Fibroblast of skin of left biceps (primary cell): ENCODE measurements at places on chromosomes 12 and 14.

- no peak for DNase-seq
Measured at GRCh38 chr14:85619851-85620250, 89.9 kb downstream of the FLRT2 start.

DNA sequence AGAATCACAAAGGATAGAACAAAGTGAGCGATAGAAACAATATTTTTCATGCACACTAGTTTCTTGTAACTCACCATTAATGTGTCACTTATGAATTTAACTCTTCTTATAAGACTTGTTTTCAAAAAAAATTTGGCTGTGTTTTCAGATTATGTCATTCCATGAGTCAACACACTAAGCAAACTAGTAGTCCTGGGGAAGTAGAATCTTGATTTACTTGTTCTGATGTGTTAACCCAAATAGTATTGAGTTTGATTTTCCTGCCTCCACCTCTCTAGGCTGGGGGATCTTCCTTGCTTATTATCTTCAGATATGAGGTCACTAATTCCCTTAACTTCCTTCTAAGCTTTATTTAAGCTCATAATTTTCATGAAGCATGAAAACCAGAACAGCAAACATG lies 151.0 kb upstream of the SEL1L start:
- DNase-seq = no peak

DNA sequence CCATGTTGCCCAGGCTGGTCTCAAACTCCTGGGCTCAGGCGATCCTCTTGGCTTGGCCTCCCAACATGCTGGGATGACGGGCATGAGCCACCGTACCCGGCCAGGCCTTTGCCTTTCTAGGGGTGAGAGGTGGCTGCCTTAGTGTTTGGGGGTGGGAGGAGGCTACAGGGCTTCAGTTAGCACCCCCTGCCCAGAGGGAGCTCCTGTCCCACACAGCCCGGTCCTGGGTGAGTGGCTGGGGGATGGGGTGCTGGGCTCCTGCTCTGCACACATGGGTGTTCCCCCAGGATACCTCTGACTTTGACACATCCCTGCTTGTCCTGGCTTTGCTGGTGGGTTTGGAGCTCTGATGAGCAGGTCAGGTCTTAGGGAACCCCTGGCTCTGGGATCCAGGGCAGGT lies 9.9 kb downstream of the ULK1 start:
- no peak for DNase-seq

- DNase-seq = no peak
Measured at GRCh38 chr12:31853977-31854376, 105.2 kb upstream of the RESF1 start.

DNA sequence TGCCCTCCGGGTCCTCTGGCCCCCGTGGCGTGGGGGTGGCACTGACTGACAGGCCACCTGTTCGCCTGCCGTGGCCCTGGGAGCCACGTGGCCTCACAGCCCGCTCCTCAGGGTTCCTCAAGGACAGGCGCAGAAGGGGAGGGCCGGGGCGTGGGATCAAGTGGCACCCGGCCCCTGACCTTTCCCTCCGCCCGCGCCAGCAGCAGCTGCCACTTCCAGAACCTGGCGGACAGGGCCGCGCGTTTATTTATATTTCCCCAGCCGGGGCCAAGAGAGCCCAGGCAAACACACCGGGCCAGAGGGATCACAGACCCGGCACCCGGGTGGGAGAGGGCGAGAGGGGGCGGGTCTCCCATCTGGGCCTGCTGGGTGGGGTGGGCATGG lies 92.6 kb downstream of the RFLNA start:
- DNase-seq = no peak

DNA sequence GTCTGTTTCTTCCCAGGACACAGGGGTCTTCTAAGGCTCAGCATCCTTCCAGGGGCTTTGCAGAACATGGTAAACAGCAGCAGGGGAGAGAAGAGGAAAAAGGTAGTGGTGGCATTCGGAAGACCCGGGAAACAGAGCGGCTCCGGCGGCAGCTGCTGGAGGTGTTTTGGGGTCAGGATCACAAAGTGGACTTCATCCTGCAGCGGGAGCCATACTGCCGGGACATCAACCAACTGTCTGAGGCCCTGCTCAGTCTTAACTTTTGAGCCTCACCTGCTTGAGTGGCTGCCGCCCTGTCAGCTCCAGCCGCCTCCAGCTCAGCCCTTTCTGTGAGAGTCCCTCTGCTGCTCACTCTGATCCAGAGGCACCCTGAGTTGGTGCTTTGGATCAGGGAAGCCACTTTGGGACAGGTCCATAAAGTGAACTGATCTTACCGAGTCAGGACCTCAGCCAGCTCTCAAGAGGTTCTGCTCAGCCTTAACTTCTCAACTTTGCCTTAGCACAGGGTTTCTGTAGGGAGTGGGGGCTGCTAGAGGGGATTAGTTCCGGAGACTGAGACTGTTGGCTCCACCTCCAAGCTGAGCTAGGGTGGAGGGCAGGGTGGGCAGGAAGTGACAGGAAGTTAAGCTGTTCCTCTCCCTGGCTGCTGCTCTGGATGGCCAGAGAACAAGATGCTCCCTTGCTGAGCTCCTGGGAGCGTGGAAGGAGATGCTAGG lies 5.4 kb downstream of the SDR39U1 start:
- DNase-seq = no peak

GRCh38 chr12:4261655-4262054 lies 11.9 kb upstream of the CCND2 start:
- no peak for DNase-seq

GRCh38 chr14:33642691-33643244 lies 308.1 kb downstream of the EGLN3 start:
- DNase-seq = peak; percentile 49

- DNase-seq = no peak
Measured at GRCh38 chr12:1497161-1497560, 97.2 kb downstream of the FBXL14 start.

DNA sequence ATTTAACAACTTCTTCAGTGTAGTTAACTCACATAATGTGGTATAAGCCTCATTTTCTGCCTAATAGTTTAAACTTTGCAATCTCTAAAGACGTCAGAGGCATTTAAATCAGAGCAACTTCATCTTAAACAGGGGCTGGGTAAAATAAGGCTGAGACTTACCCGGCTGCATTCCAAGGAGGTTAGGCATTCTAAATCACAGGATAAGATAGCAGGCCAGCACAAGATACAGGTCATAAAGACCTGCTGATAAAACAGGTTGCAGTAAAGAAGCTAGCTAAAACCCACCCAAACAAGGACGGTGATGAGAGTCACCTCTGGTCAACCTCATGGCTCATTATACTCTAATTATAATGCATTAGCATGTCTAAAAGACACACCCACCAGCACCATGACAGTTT lies 115.6 kb upstream of the PKP2 start:
- no peak for DNase-seq

- no peak for DNase-seq
Measured at GRCh38 chr12:58306266-58307000, 365.1 kb downstream of the ATP23 start.

DNA sequence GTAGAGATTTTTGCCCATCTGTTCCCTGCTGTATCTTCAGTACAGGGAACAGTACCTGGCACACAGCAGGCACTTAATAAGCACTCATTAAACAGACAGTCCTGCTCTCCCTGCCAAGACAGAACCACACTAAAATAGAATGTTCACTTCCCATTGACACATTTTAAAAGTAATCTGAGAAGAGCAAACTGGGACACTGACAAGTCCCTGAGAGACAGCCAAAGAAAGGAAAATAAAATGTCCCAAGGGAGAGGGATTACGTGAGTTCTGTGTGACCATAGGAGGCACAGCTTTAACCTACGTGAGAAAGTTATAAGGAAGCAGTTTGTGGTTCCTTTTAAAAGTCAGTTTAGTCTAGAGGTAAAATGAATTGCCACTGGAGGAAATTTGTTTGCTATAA lies 43.9 kb upstream of the SYCP3 start:
- no peak for DNase-seq

- no peak for DNase-seq
Measured at GRCh38 chr14:50516091-50516490, 16.3 kb downstream of the MAP4K5 start.

DNA sequence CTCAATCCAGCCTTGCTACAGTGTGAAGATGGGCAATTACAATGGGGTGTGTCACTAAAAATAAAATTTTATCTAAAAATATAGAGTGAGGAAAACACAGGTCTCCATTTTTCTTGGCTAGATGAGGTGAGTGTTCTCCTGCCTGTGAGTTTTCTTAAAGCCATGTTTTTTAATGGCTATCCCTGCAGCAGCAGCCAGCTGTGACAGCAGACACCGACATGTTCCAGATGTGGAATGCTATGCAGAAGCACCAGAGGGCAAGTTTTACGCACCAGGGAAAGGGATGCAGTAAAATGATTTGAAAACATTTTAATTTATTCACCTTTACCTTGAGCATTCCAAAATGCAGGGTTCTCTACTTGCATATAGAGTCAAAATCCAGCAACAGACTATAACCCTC lies 577.0 kb upstream of the STXBP6 start:
- DNase-seq = no peak

- DNase-seq = no peak
Measured at GRCh38 chr14:100381395-100382105, 58.4 kb downstream of the SLC25A47 start.

DNA sequence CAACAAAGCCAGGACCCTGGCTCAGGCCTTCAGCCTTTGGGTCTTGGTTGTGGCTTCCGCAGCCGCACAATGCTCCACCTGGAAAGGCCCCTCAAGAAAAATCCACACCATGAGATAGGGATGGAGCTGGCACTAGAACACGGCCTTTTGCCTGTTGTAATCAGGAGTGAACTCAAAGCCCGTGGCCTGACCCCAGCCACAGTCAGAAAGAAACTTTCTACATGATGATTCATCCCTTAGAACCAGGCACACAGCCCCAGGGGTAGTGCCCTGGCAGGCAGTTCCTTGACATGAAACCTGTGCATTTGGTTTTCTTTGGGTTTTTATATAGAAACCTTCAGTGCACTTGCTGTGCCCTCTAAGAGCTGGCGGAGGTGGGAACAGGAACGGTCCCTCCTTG lies 5.1 kb downstream of the CLMN start:
- DNase-seq = no peak

DNA sequence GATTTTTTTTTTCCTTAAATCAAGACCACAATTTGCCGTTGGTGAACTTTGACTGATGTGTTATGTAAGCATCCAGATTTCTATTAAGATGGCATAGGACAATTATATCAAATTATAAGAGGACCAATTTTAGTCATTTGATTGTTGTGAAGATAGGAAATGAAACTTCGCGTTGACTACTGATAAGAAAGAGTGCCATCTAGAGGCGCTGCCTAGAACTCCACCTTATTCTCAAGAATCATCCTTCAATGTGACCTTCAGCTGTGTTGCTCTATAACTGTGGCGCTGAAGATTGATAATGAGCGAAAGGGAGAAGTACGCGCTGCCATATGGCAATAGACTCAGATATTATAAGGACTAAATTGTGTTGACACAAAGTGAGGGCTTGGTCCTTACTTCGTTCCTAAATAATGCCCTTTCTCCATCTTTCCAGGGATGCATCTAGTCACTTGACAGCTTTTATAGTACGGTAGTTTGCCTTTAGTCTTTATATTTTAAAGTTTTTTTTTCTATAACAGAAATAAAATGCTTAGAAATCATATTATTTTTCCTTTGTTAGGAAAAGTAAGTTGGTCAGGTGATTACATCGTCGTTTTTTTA lies 350.8 kb upstream of the STXBP6 start:
- peak; percentile 5 for DNase-seq

GRCh38 chr14:92701826-92702225 lies 46.6 kb downstream of the LGMN start:
- no peak for DNase-seq

GRCh38 chr12:51505360-51506105 lies 80.9 kb downstream of the SLC4A8 start:
- peak; percentile 46 for DNase-seq

- no peak for DNase-seq
Measured at GRCh38 chr14:68685419-68686204, 107.3 kb downstream of the ZFP36L1 start.

DNA sequence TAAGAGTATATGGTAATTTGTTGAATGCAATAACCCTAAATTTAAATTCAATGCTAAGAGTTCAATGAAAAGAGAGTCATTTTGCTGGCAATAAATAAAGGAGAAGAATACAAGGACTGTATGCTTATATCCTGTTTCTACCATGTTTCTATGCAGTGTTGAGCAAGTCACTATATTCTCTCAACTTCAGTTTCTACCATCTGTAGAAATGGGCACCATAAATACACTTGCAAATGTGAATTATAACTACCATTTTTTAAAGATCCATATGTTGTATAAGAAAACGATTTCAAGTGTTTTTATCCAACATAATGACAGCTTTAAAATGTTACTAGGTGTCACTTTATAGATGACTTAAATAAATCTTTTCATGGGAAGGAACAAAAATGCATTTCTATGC lies 170.3 kb downstream of the CEP128 start:
- no peak for DNase-seq
